NCI-H774 (cell line): ENCODE measurements at places on chromosomes 2 and 18.
A peak's percentile ranks its signal among the peaks of the same experiment; 100 is the strongest.

DNA sequence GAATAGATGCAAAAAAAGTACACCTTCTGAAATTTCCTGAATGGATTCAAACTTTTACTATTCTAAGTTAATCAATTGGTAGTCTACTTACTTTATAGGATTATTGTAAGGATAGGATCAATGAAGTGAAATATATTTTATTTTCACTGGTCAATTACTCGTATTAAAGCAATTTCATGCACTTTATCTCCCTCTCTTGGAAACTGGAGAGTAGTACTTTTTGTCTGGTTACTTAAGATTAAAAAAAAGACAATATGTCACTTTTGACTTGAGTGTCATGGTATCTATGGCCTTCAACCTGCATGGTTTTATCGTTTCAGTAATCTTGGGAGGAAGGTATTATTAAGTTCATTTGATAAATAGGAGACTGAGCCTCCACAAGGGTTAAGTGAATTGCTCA is 1.0 kb upstream of the KYNU start:
- no peak for DNase-seq

DNA sequence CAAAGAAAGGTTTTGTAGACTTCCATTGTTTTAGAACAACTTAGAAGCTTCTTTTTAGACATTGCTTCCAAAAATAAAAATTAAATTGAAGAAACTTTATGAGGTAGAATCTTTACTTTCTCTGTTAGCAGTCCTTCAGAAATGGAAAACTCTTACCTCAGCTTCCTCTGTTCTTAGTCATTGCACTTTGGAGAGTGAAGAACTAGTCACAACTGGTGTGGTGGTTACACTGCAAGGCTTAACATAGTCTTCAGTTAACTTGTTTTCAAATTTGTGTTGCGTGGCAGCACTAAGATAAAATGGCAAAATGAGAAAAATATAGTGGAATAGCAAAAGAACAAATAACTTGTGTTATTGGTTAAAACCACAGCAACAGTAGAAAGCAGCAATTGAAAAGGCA is 332.6 kb downstream of the KIAA1328 start:
- DNase-seq: no peak

- no peak for DNase-seq
Observed at GRCh38 chr2:237491515-237492118, 4.6 kb downstream of the MLPH start.

DNA sequence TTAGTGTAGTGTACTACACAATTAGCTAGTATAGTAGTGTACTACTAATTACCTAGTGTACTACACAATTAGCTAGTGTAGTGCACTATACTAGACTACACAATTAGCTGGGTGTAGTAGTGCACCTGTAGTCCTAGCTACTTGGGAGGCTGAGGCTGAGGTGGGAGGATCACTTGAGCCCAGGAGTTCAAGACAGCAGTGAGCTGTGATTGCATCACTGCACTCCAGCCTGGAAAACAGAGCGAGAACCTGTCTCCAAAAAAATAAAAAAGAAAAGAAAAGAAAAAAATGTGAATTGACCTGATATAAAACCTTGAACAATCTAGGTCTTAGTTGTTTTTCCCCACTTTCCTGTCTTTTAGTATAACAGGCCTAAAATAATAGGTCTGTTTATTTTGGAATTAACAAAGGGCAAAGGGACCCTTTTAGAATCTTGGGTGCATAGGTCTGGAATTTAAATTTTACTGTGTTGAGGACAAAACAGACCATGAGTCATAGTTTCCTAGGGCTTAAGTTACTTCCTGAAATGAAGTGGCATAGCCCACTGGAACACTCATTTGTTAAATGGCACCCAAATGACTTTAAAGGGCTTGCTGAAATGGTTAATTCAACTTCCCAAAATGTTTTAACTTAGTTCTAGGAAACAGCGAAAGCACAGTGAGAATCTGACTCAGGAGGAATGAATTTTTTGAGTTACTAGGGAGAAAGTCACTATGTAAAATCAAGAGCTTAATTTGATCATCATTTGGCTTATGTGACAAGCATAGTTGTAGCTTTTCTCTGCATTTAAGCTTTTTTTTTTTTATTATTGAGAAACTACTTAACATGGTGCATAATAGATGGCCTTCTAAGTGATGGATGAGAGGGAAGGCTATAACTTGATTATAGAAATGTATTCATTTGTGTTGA is 50.7 kb upstream of the ARL5A start:
- DNase-seq: no peak

GRCh38 chr18:34870555-34871310 is 160.6 kb downstream of the DTNA start:
- DNase-seq: no peak

DNA sequence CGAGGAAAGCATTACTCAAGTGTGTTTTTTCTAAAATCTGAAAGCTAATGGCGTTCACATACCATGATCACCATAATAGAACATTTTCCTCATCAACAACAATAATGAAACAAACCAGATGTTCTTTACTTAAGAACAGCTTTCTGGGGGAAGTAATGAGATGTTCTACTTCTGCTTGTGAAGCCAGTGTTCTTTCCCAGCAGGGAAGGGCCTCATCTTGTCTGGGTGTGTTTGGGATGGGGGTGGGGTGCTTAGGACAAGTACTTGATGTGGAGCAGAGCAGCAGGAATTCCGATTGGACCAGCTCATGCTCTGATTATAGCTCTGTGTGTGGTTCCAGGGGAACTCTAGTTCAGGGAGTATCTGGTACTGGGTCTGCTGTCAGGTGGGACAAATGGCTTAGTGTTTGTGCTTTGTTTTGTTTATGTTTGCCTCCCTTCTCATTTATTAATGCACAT is 163.0 kb upstream of the NOSTRIN start:
- no peak for DNase-seq

GRCh38 chr2:224309176-224309575 is 92.7 kb downstream of the FAM124B start:
- DNase-seq: no peak

- DNase-seq: no peak
Observed at GRCh38 chr2:120826716-120827410, 91.2 kb downstream of the GLI2 start.

GRCh38 chr2:84801811-84802210 is 79.1 kb downstream of the TRABD2A start:
- no peak for DNase-seq

DNA sequence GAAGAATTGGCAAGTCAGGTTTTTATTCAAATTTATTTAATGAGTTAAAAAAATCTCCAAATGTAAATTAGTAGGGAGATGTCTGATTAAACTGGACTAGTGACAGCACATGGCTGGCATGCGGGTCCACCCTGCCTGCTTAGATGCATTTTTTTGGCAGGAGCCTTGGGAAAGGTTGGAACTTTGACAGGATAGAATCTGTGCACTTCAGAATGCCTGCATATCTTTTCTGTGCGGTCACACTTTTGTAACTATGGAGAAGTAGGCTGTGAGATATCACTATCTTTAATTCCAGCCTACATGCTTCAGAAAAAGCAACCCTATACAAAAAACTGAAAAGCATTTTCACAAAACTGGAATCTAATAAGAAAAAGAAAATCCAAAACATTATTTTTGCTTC is 317.8 kb downstream of the MBD2 start:
- DNase-seq: no peak

GRCh38 chr2:213145715-213146242 is 5.6 kb downstream of the IKZF2 start:
- DNase-seq: no peak

- no peak for DNase-seq
Observed at GRCh38 chr2:112706170-112706664, 14.6 kb upstream of the NT5DC4 start.

GRCh38 chr2:236334122-236334876 is 70.1 kb upstream of the ASB18 start:
- DNase-seq: no peak

DNA sequence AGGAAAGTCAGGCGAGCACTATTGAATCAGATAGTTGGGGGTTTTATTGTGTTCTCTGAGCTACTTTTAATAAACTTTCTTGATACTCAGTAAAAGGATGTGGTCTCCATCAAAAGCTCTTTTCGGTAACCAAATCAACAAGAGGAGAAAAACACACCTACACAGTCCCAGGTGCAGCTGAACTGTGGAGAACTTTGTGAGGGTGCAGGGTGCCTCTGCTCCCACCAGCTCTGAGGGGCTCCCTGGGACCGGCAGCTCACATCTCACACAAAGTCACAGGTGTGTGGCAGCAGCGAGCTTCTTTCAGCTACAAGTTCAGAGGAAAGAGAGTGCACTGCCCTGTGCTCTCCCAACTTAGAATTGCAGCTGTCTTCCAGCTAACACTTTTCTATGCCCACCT is 650.4 kb downstream of the RNF144A start:
- no peak for DNase-seq

DNA sequence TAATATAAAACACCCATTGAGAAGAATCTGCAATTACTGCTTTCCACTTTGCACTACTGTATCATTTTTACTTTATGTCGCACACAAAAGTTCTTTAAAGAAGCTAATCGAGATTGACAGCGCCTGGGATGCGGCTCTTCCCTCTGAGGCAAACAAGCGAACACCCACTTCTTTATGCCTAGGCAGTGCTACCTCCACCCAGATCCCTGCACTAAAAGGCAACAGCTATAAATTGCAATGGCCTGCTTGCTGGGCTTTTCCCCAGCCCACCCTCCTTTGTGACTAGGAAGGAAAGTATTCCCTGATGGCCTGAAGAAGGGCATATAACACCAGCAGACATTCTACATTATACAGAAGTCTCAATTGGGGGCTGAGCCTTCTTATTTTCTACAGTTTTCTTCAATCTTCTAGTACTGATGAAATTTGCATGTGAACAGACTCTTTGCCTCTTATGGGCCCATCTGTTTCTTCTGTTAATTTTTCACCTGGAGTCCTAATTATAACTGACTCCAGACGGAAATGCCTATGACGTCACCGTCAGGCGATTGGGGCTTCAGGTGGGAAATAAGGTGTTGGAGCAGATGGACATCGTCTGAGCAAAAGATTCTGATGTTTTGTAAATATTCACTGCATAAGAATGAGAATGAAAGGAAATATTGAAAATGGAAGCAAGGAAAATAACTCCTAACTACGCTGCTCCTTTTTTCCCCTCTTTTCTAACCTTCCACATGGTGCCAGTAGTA is 138.9 kb upstream of the DCC start:
- no peak for DNase-seq

GRCh38 chr2:96143848-96144480 is 1.3 kb downstream of the DUSP2 start:
- DNase-seq: no peak

DNA sequence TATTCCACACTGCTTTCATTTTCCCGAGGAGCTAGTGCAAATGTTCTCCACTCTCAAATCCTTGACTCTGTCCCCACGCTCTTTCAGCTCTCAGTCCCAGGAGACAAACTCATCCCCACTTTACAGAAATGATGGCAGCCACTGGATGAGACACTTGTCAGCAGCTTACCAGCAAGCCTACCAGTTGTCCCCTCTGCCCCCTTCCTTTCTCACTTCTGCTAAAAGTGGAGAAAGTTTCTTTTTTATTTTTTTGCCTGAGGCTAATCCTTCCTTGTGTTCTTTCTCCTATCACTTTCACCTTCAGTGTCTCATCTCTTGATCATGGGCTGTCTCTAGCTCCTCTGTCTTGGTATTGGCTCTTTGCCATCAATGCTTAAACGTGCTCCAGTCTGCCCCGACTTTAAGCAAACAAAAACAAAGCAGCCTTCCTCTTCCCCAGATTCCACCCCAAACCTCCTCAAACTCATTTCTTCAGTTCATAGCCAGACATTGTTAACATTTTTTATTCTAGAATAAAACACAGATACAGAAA is 64.5 kb downstream of the TTC32 start:
- no peak for DNase-seq

GRCh38 chr2:85439986-85440385 is 21.5 kb downstream of the SH2D6 start:
- DNase-seq: no peak

DNA sequence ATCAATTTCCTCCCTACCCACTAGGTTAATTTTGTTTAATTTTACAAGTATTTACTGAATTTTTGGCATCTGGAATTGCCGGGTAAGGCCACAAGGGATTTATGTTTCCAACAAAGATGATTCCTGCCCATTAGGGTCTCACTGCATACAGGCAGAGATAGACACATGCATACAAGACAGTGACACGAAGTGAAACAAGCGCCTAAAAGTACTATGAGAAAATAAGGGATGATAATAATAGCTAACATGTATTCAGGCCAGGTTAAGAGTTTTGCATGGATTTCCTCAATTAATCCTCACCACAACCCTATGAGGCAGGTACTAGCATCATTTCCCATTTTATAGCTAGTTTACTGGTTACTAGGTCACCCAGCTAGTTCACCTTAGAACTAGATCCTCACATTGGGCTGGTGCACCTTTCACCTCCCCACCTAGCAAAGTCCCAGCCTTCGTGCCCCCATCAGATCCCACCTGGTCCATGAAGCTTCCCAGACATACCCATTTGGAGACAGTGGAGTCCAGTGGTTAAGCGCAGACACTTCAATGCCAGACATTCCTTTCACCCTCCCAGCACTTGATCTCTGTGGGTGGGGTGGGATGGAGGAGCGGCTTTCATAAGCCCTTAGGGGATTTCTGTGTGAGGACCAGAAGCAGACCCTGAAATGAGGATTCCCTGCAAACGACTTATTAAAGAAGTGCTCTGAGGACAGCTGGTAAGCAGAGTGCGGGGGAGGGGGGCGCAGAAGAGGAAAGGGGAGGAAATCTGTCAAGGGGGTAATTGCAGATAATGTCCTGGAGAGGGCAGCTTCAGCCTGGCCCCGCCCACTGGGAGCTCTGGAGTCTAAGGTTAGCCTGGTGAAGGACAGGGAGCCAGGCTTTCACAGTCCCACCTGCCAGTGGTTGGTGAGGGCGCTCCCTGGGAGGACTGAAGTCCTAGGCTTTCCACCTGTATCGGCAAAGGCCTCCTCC is 5.8 kb upstream of the DGUOK start:
- DNase-seq: peak; percentile 4

- no peak for DNase-seq
Observed at GRCh38 chr2:28469304-28469703, 26.6 kb upstream of the PLB1 start.

DNA sequence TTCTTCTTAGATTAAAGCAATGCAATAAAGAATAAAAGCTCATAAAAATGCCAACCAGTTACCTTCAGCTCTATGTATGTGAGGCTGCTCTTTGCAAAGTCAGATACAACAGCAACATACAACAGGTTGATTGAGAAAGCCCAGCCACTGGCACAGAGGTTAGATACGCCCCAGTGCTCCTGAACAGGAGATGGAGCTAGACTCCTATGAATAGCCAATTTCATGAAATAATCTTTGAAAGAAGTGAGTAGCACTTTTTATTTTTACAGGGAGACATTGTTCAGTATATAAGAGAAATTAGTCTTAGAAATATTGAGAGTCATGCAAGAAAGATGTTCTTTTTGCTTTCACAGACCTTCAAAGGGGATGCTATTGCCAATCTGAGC is 362.4 kb upstream of the MEX3C start:
- no peak for DNase-seq

DNA sequence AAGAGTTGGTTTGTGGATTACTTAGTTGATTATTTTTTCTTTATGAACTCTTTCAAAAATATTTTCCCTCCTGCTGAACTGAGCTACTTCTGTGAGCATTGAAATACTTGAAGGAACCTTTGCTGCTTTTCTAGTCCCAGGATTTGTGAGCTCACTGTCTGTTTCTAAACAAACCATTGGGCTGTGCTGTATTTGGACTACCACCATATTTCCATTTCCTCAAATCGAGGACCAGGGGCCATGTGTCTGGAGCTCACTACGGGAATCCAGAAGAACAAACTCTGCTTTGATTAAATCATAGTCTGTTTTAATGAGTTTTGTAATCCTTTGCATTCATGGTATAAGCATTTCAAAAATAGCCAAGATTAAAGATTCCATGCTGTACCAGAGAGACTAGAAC is 1.3 kb downstream of the MRPL33 start:
- no peak for DNase-seq
